Hematopoietic multipotent progenitor cell treated with erythropoietin and hydrocortisone succinate and interleukin-3 and kit ligand, for 15 days (in vitro differentiated cells): ENCODE measurements at places on chromosomes 13 and 19.

DNA sequence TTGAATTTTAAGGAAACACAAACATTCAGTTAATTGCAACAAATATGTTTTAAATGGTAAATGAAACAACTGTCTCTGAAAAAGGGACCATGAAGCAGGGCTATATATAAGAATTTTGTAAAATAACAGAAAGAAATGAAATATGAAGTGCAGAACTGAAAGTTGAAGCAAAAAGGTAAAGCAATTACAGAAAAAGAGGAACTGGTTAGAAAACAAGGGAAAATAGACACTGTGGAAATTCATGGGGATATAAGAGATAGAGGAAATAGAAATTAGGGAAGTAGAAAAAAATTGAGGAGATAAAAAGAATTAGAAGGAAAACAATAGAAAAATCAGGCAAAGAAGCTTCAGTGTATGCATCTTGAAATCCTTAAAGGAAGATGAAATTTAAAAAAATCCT lies 40.0 kb upstream of the TDRD3 start:
- DNase-seq: no peak

GRCh38 chr13:45207319-45207718 lies 6.5 kb upstream of the KCTD4 start:
- no peak for DNase-seq

DNA sequence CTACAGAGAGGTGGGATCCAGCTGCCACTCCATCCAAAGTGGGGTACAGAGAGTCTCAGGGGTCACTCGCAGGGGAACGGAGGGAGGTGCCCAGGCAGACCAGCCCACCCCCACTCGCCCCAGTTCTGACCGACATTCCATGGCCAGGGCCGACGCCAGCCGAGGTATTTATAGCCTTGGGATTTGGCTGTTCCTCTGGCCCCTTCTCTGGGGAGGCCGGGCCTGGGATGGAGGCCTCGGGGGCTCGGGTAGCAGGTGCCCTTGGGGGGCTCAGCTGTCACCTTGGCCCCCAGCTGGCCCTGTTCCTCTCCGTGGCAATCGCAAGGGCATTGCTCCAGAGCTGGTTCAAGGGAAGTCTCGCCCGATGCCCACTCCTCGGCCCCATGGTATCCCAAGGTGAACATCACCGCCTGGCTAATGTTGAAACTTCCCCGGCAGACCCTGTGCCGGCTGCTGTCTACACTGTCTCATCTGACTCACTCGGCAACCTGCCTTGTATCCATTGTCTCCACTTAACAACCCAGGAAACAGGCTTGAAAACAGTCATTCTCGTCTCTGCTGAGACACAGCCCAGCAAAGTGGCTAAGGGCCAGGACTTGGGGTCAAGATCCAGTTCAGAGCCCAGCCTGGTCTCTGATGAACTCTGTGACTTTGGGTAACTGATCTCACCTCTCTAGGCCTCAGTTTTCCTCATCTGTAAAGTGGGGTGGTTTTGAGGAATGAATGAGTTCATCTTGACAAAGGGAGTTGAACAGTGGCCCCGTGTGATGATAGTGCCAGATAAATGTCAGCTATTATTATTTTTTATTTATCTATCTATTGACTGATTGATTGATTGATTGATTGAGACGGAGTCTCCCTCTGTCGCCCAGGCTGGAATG lies 9.7 kb downstream of the PRKACA start:
- DNase-seq: no peak

DNA sequence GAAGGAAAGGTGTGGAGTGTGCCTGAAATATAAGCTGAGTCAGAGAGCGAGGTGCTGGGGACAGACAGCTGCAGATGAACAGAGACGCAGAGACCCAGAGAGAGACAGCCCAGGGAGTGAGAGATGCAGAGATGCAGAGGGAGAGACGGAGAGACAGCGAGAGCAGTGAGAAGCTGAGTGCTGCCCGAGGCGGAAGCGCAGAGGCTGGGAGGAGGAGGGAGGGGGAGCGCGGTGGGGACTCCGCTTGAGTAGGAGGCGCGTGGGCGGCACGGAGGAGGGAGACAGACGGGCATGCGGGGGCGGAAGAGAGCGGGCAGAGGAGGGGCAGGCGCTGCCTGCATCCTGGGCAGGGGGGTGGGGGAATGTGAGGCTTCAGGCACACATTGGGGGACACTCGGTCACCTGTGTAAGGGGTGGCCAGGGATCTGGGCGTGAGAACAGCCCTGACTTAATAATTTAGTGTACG lies 25.7 kb downstream of the SLC8A2 start:
- peak; percentile 32 for DNase-seq

DNA sequence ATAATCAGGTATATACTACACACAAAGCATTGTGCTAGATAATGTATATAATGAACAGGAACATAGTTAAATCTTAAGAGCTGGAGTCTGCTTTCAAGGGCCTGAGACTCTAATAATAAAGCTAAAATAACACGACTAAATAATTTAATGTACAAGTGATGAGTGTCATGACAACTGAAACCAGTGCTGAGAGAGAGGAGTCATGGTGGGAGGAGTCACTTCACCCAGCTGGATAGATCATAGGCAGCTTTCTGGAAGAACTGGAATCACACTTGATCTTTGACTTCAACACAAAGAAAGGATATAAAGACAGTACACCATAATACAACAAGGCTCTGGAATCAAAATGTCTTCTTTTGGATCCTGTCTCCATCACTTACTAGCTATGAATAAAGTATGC lies 7.1 kb downstream of the RBM26 start:
- no peak for DNase-seq

DNA sequence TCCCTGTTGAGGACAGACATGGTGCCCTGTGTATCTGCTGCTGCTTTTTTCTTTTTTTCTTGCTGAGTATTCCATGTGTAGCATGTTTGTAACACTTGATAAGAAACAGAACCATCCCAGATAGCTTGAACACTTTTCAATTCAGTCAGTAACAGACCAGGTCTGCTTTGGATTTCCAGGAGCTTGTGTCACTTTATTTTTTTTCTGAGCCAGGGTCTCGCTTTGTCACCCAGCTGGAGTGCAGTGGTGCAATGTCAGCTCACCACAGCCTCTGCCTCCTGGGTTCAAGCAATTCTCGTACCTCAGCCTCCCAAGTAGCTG lies 43.7 kb downstream of the BBC3 start:
- DNase-seq: no peak

DNA sequence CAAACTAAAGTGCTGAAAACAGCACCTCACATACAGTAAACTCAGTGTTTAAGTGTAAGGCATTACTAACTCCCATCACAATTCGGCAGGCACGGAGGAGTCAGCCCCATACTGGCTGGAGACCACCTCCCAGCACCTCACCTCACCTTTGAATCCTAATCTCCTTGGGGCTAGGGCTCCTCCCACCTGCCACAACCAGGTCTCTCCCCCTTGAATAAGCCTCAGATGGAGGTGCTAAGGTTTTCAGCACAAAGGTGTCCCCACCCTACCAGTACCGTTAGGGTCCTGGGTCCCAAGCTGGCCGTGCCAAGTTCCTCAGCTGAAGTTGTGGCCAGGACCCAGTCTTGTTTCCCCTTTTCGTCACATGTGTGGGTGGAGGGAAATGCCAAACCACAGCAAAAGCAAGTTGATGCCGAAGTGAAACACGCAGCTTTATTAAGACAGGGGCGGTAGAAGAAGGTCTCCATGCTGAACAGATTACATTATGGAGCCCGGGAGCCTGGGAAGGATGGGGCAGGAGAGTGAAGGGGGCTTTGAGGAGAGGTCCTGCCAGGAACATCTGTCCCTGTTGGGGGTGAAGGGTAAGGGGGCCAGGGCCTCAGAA lies at the start of gene IGFLR1:
IGFLR1 (minus strand) TSS at position 332 of the 604 bp plus-strand sequence. CDS start 1,272 bp downstream, outside the sequence.
- DNase-seq: no peak

GRCh38 chr19:36847968-36848367 lies 2.7 kb upstream of the ZNF345 start:
- DNase-seq: no peak

- no peak for DNase-seq
Measured at GRCh38 chr13:107374038-107374437, 806.1 kb upstream of the ARGLU1 start.

DNA sequence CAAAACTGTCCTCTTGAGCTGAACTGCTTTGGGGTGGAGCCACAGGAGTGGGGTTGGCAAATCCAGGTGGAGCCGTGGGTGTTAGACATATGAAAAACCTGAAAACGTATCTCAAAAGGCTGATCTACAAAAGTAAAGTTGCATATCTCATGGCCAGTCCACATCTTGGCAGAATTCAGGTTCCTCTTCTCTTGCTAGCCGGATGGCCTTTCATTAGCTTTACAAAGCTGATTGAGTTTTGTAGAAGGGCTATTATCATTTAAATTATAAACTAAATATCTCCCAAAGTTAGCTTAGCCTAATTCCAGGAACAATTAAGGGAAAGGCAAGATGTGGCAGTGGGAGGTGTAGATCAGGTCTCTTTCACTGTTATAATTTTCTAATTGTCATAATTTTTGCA lies 1427.7 kb downstream of the EFNB2 start:
- no peak for DNase-seq

DNA sequence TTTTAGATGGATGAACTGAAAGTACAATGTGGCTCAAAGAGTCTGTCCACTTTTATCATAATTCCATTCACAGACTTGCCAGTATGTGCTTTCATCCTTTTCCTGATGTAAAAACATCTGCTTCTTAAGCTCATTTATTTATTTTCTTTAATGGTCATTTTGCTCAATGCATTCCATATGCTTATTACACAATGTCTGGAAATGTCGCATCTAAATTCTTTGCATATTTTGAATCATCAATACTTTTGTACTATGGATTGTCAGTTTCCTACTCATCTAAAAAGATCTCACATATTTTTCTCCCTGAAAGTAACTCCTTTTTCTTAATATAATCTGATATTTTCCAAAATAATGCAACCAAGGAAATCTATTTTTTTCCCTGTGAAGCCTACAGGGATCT lies 1315.8 kb downstream of the EFNB2 start:
- DNase-seq: no peak

GRCh38 chr19:3278294-3278693 lies 53.8 kb downstream of the CELF5 start:
- DNase-seq: no peak

DNA sequence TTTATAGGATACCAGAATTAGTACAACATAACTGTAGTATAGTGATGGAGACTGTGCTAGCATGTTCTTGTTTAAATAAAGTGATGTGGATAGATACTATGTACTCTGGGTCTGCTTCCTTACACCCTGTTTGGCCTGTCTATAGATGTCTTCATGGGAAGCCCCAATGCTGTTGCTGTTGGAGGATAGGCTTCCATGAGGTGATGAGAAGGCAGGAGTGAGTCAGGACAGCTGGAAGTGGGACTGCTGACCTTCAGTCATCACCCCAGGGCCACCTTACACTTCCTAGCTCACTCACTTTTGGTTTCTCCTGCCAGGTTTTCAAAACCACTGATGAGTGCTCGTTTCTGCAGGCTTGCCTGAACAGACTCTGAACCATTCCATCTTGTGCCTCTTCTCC lies 4.2 kb downstream of the KCTD4 start:
- no peak for DNase-seq

- DNase-seq: no peak
Measured at GRCh38 chr19:41928754-41929535, 696 bp upstream of the ERFL start.

DNA sequence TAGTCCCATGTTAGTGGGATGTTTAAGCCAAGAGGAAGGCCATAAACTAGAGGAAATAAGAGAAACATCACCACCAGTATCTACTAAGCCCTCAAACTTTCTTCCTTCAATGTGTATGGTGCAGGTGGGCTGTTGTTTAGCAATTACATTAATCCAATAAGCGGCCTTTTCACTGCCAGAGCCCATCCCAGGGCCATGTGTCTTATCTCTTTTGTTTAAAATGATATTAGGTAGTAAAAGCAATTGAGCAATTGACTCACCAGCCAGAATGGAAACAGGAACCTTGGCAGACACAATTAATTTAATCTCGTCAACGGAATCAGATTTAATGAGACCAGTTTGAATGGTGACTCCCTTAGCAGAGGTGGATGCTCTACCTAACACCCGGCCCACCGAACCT lies 1503.5 kb downstream of the UQCRFS1 start:
- no peak for DNase-seq

DNA sequence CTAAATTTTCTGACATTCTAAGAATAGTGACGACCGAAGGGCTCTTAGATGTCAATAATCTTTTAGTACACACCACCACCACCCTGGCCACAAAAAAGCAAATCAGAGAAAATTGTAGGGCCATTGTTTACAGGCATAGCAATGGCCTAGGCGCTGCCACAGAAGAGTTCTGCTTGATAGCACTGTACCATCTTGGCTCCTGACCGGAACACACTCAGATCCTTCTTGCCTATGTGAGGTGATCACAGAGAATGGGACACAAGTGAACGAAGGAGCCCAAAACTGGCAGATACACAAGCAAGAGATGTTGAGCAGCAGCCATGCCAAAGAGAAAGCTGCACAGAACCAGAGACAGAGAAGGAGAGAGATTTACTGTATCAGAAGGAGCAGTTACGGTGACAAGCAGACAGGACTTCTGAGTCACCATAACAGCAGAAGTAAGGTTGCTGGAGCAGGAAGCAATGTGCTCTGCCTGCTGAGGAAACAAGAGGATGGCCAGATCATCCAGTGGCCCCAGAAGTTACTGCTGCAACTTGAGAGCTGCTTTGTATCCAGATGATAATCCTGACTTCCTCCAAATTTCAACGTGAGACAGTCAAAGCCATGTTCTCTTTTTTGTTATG lies 105.2 kb downstream of the SLITRK6 start:
- no peak for DNase-seq

- DNase-seq: peak; percentile 31
Measured at GRCh38 chr13:41345914-41346589, 35.0 kb downstream of the NAA16 start.
